Stimulated activated CD8-positive, alpha-beta memory T cell treated with anti-CD3 and anti-CD28 coated beads, Interleukin-15, amount 100 ng/mL, for 24 hours (primary cell): ENCODE measurements at places on chromosomes 2 and 18.
A peak's percentile ranks its signal among the peaks of the same experiment; 100 is the strongest.

DNA sequence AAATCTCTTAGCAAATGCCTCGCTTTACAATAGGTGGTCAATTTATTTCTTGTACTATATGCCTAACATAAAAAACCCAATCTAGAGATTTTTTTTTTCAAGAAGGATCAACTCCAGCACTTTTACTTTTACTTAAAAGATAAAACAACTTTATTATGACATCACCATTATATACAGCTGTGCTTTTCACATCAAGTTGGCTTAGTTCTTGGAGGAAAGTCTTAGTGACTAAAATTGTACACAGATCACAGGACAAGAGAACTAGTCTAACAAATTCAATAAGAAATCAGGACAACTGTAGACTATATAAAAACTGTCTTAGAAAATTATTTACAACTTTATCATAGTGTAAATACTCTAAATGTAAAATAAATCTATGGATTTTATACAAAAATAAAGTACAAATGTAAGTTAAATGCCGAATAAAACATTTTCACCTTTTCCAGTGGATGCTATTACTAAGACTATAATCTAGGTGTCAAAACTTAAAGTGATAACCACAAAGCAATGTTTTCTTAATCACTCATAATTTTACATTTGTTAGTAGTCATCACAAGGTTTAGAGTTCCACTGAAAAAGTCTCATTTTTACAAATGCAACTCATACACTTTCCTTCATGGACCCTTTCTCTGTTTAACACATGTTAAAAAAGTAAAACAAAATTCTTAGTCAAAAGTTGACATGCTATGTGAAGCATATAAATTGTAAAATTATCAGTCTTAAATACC lies 5.4 kb upstream of the CD302 start:
- DNase-seq = no peak

DNA sequence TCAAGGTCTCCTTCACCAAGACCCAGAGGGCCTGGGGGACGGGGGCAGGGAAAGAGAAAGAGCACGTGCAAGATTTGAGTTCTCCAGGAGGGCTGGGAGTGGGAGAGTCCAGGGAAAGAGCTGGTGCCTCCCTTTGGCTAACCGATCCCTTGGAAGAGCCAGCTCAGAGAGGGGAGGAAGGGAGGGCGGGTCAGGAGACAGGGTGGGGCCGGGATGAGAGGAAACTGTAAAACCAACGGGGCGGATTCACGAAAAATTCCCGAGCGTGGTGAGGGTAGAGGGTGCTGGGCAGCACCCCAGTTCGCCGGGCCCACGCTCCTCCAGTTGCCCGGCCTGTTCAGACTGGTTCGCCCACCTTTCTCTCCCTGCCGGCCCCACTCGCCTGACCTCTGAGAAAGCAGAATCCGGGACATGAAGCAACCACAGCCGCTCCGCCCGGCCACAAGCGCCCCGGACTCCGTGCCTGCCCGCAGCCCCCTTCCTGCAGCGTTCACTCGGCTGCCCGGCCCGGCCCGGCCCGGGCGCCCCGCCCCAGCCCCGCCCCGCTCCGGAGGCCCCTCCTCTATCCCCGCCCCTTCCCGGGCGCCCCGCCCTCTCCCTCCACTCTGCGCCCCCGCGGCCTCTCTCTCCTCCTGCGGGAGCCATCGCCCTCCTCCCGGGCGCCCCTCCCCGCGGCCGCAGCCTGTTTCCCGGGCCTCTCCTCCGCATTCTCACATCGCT lies 230.9 kb upstream of the SMAD2 start:
- DNase-seq = peak; percentile 49

GRCh38 chr2:187207126-187207525 lies 240.9 kb downstream of the CALCRL start:
- no peak for DNase-seq

GRCh38 chr18:68431111-68431921 lies 283.6 kb downstream of the TMX3 start:
- no peak for DNase-seq

- DNase-seq = no peak
These were observed 165.2 kb downstream of the DYSF start for GRCh38 chr2:71618327-71619113.

DNA sequence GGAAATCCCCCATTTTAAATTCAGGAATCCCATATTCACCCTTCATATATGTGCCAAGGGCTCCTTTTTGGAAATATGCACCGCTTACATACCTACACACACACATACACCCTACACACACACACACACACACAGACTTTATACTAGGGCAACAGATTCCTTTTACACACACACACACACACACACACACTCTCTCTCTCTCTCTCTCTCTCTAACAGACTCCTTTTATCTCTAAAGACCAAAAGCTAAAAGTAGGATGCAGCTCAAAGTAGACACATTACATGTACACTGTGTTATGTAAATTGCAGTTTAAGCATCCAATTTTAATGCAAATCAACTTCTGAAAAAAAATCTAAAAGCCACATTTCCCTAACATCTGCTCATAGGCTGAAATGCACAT lies 130.9 kb upstream of the CAPN13 start:
- DNase-seq = no peak

DNA sequence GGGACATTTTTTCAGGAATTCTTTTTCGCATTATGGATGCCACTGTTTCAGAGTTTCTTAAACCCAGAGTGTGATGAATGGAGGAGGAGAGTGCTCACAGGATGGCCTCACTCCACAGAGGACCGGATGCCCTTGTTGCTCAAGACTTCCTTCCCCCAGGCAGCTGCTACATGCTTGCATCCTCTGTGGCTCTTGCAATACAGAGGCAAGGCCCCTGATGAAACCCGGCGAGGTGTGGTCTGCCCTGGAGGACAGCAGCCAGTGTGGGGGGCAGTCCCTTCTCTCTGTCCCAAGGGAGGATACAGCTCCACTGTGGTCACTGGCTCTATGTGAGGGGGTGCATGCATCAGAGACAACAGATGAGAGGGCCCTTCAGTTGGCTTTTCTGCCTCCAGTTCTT lies 109.6 kb downstream of the SH3RF3 start:
- DNase-seq = no peak

DNA sequence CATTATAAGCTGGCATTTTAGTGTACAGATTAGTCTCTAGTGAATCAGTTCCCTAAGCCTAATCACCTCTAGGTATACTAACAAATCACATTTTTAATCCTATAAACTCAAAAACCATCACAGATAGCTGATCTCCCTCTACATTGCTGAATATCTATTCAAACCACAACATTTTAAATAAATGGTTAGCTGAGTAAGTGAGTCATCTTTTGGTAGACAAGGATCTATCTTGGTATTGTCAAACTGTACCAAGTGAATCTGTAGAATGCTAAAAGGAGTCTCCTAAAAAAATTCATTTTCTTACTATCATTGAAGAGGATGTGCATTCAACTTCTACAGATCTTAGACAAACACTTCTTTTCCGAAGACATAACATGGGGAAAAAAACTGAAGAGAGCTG lies 40.7 kb downstream of the INO80D start:
- no peak for DNase-seq

- no peak for DNase-seq
These were observed 12.2 kb downstream of the ICOS start for GRCh38 chr2:203948733-203949132.

DNA sequence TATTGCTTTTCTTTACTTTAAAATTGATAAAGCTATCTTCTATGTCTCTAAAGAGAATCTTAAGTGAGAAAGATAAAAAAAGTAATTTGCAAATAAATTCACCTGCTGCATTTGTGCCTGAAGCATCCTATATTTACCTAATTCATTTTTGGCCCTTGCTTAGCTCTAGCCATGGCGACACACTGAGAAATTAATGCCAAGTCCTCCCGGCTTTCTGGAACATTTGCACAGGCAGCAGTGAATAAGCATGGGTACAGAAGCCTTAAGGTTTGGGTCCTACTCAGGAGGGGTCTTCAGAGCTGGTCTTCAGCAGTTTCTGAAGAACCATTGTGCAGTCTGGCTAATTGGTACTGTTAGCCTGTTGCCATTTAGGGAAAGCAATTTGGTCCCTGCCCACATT lies 73.9 kb upstream of the ZEB2 start:
- no peak for DNase-seq

GRCh38 chr2:37906131-37906530 lies 19.0 kb upstream of the RMDN2 start:
- no peak for DNase-seq

GRCh38 chr2:212990697-212991096 lies 160.7 kb downstream of the IKZF2 start:
- no peak for DNase-seq

- DNase-seq = no peak
These were observed 17.2 kb upstream of the LYPD6B start for GRCh38 chr2:149021271-149021719.

GRCh38 chr18:47798366-47798765 lies 132.1 kb downstream of the SMAD2 start:
- DNase-seq = no peak

- DNase-seq = no peak
These were observed 533.8 kb downstream of the SOCS6 start for GRCh38 chr18:70822691-70823090.

DNA sequence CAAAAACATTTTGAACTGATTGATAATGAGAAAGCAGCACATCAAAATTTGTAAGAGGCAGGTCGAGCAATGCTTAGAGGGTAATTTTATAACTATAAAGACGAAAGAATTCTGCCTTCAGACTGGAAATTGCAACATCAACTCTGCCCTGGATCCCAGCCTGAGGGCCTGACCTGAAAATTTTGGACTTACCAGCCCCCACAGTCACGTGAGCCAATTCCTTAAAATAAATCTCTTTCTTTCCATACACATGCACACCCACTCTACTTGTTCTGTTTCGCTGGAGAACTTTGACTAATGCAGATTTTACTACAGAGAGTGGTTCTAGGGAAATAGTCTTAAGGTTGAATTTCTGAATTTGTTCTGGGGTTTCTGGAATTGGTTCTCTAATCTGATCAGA lies 14.6 kb upstream of the ACOXL start:
- no peak for DNase-seq

- DNase-seq = no peak
These were observed 37.2 kb downstream of the ITGA6 start for GRCh38 chr2:172464400-172465129.

DNA sequence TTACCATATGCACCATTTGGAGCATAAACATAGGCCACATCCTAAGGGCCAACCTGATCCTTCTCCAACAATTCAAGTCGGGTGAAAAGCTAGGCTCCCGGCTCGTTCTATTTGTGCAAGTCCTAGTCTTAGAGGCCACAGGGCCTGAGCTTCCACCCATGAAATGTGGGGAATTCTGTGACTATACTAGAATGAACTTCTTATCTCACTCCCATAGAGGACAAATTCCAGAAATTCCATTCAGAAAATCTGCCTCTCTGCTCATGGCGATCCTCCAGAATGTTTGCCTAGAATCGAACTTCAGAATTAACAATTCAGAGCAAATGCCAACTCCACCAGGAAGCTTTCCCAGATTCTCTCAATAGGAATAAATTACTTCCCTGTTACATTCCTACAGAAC lies 187.9 kb downstream of the BCL11A start:
- DNase-seq = no peak

DNA sequence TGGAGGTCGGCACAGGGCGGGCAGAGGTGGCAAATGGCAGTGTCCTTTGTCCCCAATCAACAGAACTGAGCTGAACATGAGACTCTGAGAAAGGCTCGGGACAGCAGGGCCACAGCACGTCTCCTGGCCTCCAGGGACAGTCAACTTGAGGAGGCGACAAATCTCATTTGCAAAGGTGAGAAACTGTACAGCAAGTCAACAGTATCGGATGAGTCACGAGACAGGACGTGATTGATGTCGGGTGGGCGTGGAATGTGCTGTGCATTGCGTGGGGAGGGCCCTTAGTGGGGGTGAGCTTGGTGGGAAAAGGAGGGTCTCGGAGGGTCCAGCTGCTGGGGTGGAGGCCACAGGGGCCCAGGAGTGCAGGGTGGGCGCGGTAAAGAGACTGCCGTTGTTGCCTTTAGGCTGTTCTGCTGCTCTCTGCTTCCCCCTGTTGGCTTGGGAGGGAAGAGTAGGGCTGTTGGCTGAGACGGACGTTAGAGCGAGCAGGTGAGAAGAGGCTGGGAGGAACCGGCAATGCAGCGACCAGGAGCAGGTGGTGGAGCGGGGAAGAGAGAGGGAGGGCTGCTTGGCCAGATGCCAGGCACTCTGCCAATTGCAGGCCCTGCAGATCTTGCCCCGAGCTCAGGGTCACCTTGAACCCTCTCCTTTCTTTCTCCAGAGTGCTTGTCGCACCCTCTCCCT lies 164.3 kb downstream of the BCL2 start:
- DNase-seq = peak; percentile 33

GRCh38 chr2:48170281-48170680 lies 264.0 kb upstream of the FBXO11 start:
- no peak for DNase-seq

DNA sequence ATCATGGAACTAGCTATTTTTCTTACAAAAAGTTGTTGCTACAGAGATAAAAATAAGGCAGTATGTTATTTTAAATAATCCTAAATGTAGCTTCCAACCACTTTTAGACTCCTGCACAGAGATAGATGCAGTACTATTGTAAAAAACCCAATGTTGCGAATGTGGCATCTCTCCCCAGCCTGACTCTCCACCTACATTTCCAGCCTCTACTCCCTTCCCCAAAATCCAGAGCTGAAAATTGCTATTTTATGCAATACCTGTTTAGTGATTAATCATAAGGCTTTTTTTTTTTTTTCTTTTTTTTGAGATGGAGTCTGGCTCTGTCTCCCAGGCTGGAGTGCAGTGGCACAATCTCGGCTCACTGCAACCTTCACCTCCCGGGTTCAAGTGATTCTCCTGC lies 39.4 kb downstream of the SPRED2 start:
- DNase-seq = no peak

DNA sequence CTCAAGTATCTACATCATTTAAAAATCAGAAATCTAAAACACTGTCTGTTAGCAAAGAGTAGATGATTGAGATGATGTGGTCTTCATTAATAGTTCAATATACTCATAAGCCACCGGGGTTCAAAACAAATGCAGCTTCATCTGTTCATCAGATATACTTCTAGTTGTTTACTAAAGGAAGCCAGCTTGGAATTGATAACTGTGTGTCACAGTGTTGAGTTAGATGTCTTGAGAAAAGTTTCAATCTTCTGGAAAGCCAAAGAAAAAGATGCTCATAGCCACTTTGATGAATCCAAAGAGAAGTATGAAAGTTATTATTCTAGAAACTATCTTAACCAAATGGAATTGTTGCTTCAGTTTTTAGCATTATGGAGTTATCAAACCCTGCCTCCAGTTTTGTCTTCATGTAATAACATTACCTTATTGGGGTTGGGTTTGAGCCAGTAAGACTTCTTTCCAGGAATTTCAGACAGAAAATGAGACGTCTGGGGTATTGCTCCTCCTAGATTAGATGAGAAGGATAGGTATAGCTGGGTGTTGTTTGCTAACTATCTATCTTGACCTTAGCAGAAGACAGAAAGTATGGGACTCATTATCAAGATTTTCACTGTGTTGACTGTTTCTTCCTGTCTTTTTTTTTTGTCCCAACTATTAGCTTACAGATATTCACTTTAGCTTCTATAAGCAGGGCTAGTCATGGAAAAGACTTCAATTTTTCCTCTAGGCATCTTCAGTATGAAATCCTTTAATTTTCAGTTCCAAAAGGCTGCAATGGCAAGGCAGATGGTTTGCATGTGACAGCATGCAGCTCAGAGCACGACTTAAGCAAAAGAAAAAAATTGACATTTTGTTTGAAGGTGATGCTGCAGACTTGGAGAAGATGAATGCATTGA lies 66.5 kb downstream of the LNPK start:
- DNase-seq = no peak

- no peak for DNase-seq
These were observed 109.7 kb downstream of the CTNNA2 start for GRCh38 chr2:79622508-79622907.
